WTC11 (cell line): ENCODE measurements at places on chromosomes 11 and 22.

GRCh38 chr11:127059286-127059685 is 58.7 kb upstream of the KIRREL3 start:
- DNase-seq: no peak

GRCh38 chr11:44774731-44775130 is 48.0 kb downstream of the TSPAN18 start:
- DNase-seq: no peak

GRCh38 chr11:64372021-64372420 is 13.1 kb downstream of the RPS6KA4 start:
- DNase-seq: no peak

GRCh38 chr22:21657360-21658032 is 8.3 kb upstream of the PPIL2 start:
- DNase-seq: peak; percentile 80

- no peak for DNase-seq
These were observed 23.9 kb upstream of the TSPAN18 start for GRCh38 chr11:44702889-44703288.

- no peak for DNase-seq
These were observed 85.4 kb downstream of the ADAMTS15 start for GRCh38 chr11:130533871-130534270.

DNA sequence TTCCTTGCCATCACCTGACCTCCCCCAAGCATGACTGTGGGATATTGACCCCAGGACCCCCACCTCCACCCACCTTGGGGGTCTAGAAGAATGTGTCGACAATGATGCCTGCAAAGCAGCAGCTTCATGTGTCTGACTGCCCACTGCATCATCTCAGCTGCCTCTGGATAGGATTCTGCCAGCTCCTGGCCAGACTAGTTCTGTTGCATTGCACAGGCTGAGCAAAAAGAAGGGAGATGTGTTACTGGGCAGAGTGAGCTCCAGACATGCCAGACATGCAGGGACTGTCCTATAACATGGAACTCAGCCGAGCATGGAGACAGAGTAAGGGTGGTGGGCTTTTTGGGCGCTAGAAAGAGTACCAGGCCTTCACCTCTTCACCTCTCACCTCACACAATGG is 36.7 kb downstream of the FBXO7 start:
- DNase-seq: no peak

- peak; percentile 50 for DNase-seq
These were observed 6.0 kb upstream of the ARHGAP42 start for GRCh38 chr11:100681064-100681502.

DNA sequence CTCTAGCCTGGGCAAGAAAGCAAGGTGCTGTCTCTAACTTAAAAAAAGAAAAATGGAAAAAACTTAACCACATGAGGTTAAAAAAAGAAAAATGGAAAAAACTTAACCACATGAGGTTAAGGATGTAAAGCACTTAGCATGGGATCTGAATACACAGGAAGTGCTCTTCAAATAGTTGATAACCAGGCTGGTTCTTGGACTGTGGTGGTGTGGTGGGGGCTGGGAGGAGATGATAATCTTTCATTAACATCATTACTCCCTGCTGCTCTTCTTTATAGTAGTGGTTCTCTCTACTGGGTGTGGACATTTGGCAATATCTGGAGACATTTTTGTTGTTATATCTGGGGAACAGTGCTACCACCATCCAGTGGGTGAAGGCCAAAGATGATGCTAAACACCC is 88.4 kb downstream of the TTC17 start:
- DNase-seq: no peak

DNA sequence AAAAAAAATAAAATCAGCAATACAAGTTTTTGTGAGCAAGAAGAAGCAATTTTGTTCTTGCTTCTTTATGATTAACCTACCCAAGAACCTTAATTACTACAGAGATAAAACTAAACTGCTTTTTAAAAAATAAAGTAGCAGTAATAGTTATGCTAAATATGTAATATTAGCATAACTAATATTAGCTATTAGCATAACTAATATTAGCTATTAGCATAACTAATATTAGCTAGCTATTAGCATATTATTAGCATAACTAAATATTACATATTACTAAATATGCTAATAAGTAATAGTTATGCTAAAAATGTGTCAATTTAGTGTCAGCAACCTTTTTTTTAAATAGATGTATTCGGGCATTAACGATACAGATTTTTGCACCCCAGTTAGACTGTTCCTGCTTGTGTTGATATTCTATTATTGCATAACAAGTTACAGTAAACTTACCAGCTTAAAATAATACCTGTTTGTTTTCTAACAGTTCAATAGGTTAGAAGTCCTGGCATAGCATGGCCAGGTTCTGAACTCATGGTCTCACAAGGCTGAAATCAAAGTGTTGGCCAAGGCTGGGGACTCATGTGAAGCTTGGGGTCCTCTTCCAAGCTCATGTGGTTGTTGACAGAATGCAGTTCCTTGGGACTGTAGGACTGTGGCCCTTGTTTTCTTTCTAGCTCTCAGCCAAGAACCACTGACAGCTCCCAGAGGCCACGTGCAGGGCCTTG is 48.4 kb downstream of the PDHX start:
- DNase-seq: no peak

- DNase-seq: no peak
These were observed 5.6 kb downstream of the CD5 start for GRCh38 chr11:61107888-61108287.

GRCh38 chr11:107598225-107599139 is 7.5 kb downstream of the ELMOD1 start:
- peak; percentile 64 for DNase-seq

DNA sequence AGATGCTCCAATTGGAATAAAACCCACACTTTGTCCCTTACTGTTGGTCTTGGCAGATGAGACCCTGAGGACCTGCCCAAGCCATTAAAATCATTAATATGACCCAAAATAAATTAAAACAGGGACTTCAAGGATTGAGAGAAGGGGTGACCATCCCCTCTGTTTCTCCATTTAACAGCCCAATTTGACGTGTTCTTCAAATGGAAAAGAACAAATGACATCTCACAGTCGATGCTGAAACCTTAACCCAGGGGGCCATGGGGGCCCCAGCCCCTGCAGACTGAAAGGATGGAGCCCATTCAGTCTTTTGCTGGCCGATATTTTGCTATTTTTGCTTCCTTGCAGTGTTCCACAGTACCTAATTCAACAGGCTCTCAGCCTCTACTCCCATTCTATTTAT is 20.5 kb downstream of the ZNF74 start:
- no peak for DNase-seq

GRCh38 chr11:57649826-57650738 is at the start of gene YPEL4:
Gene YPEL4, minus strand, starts transcription at chr11:57649912. Its CDS starts 2,805 bp downstream, at chr11:57647107.
- DNase-seq: peak; percentile 45

DNA sequence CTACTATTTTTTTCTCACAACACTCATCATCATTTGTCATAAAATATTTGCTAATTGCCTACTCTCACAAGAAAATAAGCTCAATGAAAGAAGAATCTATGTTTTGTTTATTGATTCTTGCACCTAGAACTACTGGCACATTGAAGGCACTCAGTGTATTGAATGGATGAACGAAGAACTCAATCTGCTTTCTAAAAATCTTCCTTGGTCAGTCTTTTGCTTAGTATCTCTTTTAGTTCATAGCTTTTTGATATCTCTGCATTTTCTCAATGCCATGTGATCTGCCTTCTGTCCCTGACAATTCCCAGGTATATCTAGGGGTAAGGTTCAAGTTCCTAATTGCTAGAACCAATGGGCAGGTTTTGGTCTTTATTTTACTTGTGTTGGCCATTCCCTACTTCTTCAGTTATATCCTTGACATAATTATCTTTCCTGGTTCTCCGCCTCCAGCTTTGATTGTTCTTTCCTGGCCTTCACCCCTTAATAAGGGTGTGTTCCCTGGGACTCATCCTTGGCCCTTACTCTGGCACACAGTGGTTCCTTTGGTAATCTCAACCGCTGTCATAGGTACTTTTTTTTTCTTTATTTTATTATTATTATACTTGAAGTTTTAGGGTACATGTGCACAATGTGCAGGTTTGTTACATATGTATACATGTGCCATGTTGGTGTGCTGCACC is 96.4 kb downstream of the CCDC83 start:
- DNase-seq: no peak

- no peak for DNase-seq
These were observed 158.2 kb upstream of the E2F8 start for GRCh38 chr11:19398772-19399527.

GRCh38 chr11:10495464-10495786 is 40.4 kb downstream of the AMPD3 start:
- no peak for DNase-seq

DNA sequence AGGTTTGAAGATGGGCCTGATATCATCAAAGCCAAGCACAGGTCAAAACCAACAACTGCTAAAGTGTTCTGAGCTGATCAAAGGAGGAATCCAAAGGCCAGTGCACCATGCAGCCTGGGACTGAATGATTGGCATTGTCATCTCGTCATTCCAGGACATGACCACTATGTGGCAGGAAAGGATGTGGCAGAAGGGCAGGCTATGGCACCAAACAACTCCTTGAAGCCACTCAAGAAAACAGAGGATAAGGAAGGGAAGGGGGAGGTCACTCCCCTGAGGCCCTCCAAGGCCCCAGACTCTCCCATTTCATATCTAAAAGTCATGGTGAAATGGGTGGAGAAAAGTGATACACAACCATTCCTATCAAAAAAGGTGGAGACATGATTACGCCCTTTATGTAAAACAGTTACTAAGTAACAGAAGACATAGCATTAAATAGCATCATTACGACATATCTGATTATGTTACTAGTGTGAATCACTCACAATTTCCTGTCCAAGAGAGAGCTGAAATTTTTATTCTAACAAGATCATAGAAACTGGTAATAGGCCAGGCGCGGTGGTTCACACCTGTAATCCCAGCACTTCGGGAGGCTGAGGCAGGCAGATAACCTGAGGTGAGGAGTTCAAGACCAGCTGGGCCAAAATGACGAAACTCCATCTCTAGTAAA is 49.3 kb downstream of the AHNAK start:
- DNase-seq: peak; percentile 43

DNA sequence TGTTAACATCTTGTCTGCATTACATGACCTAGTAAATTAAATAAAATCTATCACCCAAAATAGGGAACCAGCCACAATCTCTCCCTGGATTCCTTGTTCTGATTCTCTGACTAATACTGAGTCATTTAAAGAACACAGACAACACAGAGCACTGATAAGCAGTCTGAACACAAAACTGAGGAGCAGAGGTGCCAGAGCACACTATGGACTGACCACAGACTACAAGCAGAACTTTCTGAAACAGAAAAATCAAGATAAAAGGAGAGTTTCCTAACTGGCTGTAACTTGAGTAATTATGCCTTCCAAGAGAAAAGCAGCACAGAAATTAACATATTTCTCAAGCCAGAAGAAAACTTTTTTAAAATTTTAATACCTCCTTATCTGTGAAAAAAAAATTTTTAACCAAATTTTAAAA is 128.8 kb downstream of the SGSM3 start:
- DNase-seq: no peak

GRCh38 chr11:130216591-130217132 is 57.1 kb downstream of the ST14 start:
- peak; percentile 9 for DNase-seq
